ENCODE measurements at places on chromosomes 3 and 15. TPM values are rescaled to one million over a fixed set of nuclear protein-coding genes. Genes with fewer than 3 reads are reported as not detected.

GRCh38 chr3:42670670-42671069 lies 14.7 kb upstream of the KLHL40 start:
- no peak for DNase-seq

DNA sequence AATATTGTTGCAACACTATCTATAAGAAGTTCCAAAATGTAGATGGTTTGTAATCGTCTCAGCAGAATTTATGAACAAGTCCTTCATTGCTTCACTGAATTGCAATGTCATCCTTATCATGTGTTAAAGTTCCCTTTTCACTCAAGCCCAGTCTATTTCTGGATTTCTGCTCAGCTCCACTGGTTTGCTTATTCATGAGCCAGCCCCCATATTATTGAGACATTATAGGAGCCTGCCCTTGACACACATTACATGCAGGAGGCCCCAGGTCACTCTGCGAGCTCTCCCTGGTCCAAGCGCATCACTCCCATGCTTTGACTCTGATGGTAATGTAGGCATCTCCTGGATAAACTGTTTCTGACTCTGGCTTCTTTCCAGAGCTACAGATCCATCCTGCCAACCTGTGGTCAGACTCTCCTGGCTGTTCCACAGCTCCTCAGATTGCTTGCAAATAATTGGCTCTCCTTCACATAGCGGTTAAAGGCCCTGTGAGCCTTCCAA lies 56.9 kb downstream of the ABTB1 start:
- DNase-seq = no peak

- DNase-seq = no peak
Measured at GRCh38 chr3:106339551-106339950, 470.7 kb upstream of the CBLB start.

- DNase-seq = no peak
Measured at GRCh38 chr15:38320181-38320580, 67.5 kb downstream of the SPRED1 start.

RBP2 gene
- total RNA-seq = not detected

GRCh38 chr15:67755936-67756335 lies 69.4 kb upstream of the SKOR1 start:
- no peak for DNase-seq

GRCh38 chr3:24341668-24342067 lies 153.0 kb downstream of the THRB start:
- no peak for DNase-seq

NR2F2 gene
- total RNA-seq = 14.6 TPM

STAC gene
- total RNA-seq = 0.87 TPM

DNA sequence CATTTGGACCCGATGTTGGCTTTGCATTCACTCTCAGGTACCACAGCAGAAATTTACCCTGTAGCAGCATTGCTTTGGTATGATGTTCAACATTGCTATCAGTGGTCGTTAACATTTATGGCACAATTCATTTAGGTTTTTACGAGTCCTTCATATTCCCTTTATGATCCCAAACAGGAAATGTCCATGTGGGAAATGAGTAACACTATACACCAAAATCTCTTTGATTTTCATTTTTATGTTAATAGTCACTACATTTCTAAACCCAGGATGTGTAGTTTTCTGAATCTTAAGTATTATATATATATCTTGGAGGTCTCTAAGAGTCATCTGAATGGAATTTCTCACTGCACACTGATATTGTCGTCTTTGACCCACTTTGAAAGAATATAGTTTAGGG lies 78.5 kb upstream of the RBMS3 start:
- DNase-seq = no peak

GRCh38 chr3:157151151-157151550 lies 8.8 kb downstream of the CCNL1 start:
- no peak for DNase-seq

- no peak for DNase-seq
Measured at GRCh38 chr15:99343881-99344551, 92.7 kb downstream of the LRRC28 start.

MYEF2 gene
- total RNA-seq = 0.72 TPM

DNA sequence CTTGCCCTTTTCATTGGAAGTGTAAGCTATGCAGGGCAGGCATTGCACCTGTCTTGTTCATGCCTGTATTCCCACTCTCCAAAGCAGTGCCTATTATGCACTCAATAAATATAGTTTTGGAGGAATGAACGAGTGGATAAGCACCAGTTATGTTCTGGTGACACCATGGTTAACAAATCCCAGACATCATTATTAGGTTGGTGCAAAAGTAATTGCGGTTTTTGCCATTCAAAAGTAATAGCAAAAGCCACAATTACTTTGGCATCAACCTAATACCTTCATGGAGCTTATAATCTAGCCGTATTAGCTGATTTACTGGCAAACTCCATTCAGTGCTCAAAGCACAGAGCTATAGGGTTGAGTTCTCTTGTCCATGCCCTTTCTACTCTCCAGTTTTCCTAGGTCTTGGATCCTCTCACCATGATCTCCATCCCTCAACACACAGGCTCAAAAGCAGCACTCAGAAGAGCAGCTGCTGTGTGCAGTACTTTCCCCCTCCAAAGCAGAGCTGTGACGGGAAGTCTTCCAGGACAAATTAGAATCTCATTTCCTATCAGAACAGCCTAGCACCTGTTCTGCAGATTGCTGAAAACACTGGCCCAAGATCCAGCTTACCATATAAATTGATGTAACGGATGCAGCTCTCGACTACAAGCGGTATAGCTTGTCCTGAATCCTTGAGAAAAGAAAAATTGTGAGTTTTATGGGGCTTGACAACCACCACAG lies 63.2 kb upstream of the RAD18 start:
- no peak for DNase-seq

GRCh38 chr3:147299656-147300055 lies 106.7 kb downstream of the ZIC4 start:
- DNase-seq = no peak

GRCh38 chr15:98611808-98612207 lies 36.5 kb upstream of the IGF1R start:
- DNase-seq = no peak

- DNase-seq = no peak
Measured at GRCh38 chr15:76999996-77000395, 5.1 kb downstream of the PSTPIP1 start.

DNA sequence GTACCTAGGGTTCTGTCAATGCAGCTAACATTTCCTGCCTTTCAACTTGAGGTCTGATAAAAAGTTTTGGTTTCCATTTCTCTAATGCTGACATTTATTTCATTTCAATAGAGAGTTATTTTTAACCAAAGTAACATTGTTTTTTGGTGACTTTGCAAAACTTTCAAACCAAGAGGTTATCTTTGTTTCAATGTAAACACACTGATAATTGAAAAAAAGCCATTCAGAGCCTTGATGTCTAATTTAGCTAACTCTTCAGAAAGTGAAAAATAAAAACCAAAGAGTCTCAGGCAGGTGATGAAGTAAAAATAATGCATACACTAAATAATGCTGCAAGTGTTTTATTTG lies 9.6 kb upstream of the TIPARP start:
- DNase-seq = no peak

RYR3 gene
- 7.6 TPM for total RNA-seq

CCDC80 gene
- total RNA-seq = 13.5 TPM

SLC33A1 gene
- total RNA-seq = 8.7 TPM

PTX3 gene
- total RNA-seq = 9.1 TPM

GRCh38 chr3:126305427-126305826 lies 51.8 kb downstream of the KLF15 start:
- no peak for DNase-seq

PPP1R14D gene
- total RNA-seq = 0.51 TPM

GRCh38 chr3:128054367-128054766 lies 2.1 kb downstream of the SEC61A1 start:
- peak; percentile 69 for DNase-seq

COL6A5 gene
- not detected for total RNA-seq

CORO2B gene
- total RNA-seq = 1.5 TPM

- no peak for DNase-seq
Measured at GRCh38 chr15:49645941-49646340, 25.1 kb downstream of the DTWD1 start.

DNA sequence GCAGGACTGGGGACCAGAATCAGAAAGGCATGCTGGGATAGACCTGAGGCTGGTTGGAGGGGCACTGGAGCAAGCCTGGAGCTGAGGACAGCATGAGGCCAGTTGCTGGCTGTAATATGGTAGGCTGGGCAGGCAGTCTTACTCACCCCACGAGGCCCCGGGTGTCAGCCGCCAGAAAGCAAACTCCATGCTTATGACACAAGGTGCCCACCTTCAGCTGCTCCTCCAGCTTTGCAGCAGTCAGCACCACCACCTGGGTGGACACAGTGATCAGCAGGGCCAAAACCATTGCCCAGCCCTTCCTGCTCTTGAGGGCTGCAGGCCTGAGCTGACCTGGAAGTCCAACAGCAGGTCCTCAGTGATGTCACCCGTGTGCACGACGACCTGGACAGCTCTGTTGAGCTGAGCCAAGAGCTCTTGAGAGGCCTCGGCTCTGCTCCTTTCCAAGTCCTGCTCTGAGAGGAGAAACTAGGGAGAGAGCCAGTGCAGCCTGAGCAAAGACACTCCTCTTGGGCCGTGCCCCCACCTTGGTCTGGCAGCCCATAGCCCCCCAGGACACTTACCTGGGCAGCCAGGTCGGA lies 747 bp downstream of the UBA7 start:
- DNase-seq = no peak

DNA sequence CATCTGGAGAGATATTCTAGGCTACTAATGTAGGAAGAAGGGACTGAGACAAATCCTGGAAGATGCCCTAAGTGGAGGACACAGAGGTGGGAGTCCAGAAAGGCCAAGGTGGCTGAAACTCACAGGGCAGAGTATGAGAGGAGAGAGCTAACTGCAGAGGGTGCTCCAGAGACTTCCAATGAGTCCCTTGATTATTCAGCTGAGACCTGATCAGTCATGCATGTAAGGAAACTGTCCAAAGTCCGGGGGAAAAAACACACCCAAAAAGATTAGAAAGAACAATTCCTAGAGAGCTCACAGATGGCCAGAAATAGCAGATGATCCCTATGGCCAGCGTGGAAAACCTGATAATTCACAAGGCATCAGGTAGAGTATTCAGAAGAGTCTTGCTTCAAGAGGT lies 18.7 kb upstream of the FOXP1 start:
- no peak for DNase-seq

- DNase-seq = no peak
Measured at GRCh38 chr3:12875857-12876836, 34.8 kb upstream of the RPL32 start.

DNA sequence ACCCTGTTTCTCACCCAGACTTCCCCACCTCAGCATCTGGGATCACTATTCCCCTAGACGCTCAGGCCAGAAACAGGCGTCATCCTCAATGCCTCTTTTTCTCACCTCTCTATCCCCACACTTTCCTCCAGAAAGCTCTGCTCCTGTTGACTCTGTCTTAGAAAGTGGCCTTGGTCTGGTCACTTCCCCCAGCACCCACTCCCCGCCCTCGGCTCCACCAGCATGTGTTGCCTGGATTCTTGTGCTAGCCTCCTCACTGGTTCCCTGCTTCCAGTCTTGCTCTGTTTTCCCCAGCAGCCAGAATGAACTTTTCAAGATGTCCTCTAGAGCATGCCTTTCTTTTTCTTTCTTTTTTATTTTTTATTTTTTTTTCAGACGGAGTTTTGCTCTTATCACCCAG lies 39.7 kb upstream of the ESYT3 start:
- no peak for DNase-seq
